ENCODE measurements at places on chromosomes 4 and X.

DNA sequence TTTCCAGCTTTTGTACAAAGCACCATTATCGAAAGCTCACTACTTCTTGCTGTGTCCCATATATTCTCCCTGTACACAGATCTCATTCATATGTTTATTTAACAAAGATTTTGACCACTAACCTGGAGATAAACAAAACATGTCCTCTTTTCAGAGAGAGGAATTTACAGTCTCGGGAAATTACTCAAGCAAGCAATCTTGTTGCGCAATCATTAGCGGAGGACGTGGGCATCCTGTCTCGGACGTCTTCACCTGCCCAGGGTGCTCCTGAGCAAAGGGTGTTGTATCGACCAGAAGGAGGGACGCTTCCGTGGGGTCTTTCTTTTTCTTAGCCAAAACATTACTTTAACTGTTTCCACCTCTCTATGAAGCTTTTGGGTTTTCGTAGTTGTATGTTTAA is 66.5 kb upstream of the CLCN4 start:
- no peak for DNase-seq

GRCh38 chr4:121339307-121339706 is 41.5 kb downstream of the QRFPR start:
- no peak for DNase-seq

DNA sequence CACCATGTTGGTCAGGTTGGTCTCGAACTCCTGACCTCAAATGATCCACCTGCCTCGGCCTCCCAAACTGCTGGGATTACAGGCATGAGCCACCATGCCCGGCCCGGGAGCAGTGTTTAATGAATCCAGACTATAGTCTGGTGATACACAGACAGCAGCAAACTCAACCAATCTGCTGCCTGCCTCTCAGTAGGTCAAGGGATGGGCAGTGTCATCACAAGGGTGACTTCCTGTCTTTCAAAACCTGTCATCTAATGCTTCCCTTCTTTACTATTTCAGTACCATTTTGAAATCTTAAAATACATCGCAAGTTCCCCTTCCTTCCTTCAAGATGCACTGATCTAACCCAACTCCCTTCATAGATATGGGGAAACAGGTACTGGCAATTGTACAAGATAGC is 8.4 kb downstream of the RPL39 start:
- DNase-seq = no peak

DNA sequence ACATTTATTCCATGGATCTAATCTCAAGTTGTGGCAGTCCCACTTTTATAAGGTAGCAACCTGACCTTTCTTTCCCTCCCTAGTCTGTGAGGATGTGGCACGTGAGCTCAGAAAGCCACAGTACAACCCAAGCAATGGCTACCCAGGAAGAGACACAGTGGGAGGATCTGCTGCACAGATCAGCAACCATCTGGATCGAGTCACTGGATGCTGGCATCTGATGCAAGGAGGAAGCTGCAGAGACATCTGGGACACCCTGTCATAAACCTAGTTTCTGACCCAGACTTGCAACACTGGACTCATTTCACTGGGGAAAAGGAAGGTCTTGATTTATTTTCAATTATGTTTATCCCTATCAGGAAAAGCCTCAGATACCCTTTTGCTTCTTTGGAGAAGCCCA is 327.1 kb downstream of the PAPSS1 start:
- DNase-seq = no peak

GRCh38 chrX:47191806-47192401 is 1.7 kb upstream of the UBA1 start:
- no peak for DNase-seq

GRCh38 chr4:167885872-167886271 is 206.5 kb upstream of the ANXA10 start:
- DNase-seq = no peak

DNA sequence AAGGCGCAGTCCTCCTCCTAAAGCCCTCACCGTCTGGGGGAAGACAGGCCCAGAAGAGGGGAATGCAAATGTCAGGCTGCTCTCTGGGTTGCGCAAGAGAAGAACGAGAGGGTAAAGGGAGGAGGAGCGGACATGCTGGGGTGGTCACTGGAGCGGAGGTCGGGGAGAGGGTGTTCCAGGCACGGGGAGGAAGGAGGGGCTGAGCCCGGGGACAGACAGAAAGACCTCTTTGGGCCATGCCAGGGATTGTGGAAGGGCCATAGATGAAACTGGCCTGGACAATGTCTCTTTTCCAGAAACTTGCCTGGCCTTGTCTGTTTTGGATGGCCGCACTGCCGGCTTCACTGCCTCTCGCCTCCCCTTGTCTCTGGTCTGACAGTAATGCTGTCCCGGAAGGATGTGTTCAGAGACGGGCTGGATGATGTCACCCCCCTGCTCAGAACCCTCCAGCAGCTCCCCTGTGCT is 121.0 kb downstream of the SORCS2 start:
- DNase-seq = no peak

DNA sequence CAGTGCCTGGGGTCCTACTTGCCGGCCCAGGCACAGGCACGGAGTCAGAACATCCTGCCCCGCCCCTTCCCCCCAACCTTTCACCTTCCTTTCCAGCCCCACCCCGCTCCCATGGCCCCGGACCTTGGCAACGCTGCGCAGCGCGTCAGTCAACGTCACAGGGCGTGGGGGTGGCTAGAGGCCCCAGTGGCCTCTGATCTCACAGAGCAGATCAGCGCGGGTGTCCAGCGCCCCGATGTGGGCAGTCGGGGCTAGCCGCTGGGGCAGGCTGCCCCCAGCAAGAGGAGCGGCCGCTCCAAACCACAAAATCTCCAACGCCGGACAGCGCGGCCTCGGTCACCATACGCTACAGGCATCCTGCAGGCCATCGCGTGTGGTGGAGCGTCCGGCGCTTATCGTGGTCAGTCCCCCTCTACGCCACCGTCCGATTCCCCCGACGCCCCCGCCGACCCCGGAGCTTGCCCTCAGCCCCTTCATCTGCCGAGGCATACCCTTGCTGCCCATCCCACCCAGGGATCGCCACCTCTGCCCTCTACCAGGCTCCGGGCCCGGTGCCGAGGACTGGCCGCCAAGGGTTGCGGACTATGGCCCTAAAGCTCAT is 69.6 kb upstream of the APOOL start:
- DNase-seq = no peak

- DNase-seq = no peak
Observed at GRCh38 chr4:177308847-177309521, 690 bp upstream of the NEIL3 start.

GRCh38 chr4:149056615-149057014 is 614.4 kb upstream of the NR3C2 start:
- DNase-seq = no peak

GRCh38 chr4:168615294-168616065 is 118.6 kb downstream of the PALLD start:
- no peak for DNase-seq

- no peak for DNase-seq
Observed at GRCh38 chr4:150164956-150165629, 86.8 kb downstream of the DCLK2 start.

GRCh38 chr4:149062997-149063396 is 620.8 kb upstream of the NR3C2 start:
- DNase-seq = no peak

DNA sequence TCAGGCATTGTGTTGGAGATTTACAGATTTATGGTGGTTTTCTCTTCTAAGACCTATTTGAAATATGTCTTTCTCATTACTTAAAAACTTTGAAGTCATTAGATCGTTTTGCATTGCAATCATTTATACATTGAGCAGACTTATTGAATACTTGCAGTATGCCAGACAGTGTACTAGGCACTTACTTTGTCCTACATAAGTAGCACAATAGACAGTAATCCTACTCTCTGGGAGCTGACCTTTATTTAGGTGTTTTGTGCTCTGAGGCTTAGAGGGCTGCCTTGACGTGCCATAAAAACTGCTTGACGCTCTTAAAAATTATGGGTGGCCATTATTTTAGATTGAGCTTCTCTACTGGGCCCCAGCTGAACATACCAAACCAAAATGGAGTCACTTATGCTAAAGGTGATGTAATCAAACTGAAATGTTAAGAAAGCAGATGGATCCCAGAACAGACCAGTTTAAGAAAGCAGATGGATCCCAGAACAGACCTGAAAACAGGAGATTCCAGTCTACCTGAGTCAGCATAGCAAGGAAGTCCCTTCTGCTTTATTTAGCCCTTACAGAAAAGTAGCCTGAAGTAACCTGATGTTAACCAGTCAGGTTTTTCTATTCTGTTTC is 42.4 kb downstream of the PTTG2 start:
- DNase-seq = no peak

- DNase-seq = no peak
Observed at GRCh38 chr4:180900781-180901180, 1342.4 kb upstream of the TENM3 start.

- DNase-seq = no peak
Observed at GRCh38 chr4:39326468-39326977, 39.6 kb downstream of the RFC1 start.

GRCh38 chr4:860561-860960 is 34.6 kb upstream of the CPLX1 start:
- DNase-seq = no peak

GRCh38 chr4:173489514-173489913 is 40.5 kb downstream of the HAND2 start:
- no peak for DNase-seq

GRCh38 chrX:47530049-47530448 is 31.0 kb upstream of the ARAF start:
- no peak for DNase-seq

GRCh38 chr4:141971869-141972268 is 335.5 kb downstream of the IL15 start:
- DNase-seq = no peak

GRCh38 chr4:4884611-4885010 is 25.1 kb downstream of the MSX1 start:
- no peak for DNase-seq

DNA sequence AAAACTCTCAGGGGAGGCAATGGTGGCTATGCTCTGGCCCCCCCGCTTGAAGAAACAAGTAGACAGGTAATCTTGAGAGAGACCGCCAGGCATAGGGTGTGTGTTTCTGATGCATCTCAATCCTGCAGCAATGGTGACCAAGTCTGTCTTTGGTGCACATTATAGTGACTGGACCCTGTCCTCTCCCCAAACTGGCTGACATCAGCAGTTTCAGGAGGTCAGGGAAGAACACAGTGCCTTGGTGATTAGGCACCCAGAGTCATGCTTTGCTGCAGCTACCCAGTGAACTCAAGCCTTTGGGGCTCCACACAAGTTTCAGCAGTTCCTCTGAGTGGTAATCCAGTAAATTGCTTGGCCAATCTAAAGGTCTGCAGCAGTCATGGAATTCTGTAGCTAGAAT is 318.3 kb downstream of the SPIN4 start:
- no peak for DNase-seq

- DNase-seq = no peak
Observed at GRCh38 chr4:122633211-122633610, 12.3 kb upstream of the IL21 start.

DNA sequence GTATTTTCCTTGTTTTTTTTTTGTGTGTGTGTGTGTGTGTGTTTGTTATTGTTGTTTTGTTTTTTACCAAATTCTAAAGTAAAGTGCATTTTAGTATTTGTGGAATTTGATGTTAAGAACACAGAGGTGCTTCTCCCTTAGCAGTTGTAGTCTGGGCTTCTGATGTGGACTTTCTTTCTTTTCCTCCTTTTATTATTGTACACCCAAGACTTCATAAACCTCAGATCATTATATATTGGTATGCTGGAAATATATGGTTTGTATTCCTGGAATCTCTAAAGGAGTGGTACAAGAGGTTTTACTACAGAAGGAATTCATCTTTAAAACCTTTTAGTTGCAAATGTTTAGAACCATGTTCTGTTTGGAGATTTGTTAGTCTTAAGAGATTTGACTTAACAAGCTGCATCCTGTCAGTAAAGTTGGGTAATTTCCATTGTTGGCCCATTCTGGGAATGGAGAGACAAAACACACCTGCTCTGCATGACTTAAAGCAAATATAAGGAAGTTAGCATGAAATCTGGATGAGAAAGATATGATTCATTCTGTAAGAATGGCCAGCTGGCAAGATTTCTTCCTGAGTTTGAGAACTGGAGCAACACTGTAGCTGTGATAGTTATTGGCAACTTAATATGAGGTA is 64.0 kb downstream of the SMAD1 start:
- no peak for DNase-seq

- DNase-seq = no peak
Observed at GRCh38 chrX:26511589-26512363, 295.8 kb downstream of the MAGEB5 start.

DNA sequence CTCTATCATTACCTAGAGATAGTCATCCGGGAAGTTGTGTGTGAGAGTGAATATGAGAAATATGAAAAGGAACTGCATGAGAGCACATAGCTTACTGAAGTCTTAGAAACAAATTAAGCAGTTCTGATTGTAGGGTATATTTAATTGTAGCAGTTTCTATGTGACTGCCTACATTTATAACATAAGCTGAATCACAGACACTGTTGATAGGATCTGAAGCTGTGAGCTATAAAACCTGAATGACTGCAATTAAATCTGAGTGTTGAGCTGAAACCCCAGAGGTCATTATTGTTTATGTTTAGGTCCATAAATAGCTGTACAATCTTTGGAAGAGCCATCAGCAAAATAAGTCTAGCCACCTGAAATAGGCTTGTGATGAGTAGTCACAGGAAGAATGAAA is 210.1 kb upstream of the CXCL13 start:
- DNase-seq = no peak

DNA sequence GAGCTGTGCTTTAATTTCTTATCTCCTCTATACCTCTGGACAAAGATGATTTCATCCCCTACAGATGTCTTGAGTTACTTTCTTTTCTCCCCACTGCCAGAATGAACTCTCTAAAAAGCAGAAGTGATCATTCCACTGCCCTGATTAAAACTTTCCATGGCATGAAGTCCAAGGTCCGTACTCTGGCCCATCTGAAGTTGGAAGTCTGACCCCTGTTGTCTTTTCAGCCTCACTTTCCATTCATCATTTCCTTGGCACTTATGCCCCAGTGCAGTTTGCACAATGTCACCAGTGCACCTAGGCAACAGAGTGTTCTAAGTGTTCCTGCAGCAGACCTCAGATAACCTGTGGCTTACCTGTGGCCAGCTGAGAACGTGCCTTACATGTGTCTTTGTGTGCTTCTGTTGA is 242.4 kb downstream of the FRAS1 start:
- no peak for DNase-seq

- DNase-seq = no peak
Observed at GRCh38 chr4:181162676-181163075, 1080.5 kb upstream of the TENM3 start.

DNA sequence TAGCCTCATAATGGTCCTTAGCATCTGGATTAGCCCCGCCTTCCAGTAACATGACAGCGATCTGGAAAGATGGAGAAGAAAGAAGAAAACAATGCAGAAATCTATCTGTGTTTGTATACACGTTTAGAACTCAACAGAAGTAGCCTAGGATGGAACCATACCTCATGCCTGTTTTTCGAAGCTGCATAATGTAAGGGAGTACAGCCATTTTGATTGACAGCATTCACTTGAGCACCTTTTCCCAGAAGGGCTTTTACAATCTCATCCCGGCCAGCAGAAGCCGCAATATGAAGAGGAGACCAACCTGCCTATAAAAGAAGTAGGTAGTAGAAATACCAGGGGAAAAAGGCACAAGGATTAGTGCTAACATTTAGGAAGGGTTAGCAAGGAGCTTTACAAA is 3.5 kb downstream of the PSMD10 start:
- no peak for DNase-seq

- no peak for DNase-seq
Observed at GRCh38 chr4:4260185-4260751, 12.2 kb upstream of the TMEM128 start.

- no peak for DNase-seq
Observed at GRCh38 chr4:24915121-24915922, 2.5 kb upstream of the CCDC149 start.

All from stimulated activated CD8-positive, alpha-beta memory T cell treated with anti-CD3 and anti-CD28 coated beads, Interleukin-2, amount 100 ng/mL, for 1 hour (primary cell).